Stimulated activated CD4-positive, alpha-beta T cell treated with anti-CD3 and anti-CD28 coated beads, Interleukin-1b, Interleukin-23, amount 100 ng/mL, for 4 hours (primary cell): ENCODE measurements at places on chromosomes 3 and 15.

DNA sequence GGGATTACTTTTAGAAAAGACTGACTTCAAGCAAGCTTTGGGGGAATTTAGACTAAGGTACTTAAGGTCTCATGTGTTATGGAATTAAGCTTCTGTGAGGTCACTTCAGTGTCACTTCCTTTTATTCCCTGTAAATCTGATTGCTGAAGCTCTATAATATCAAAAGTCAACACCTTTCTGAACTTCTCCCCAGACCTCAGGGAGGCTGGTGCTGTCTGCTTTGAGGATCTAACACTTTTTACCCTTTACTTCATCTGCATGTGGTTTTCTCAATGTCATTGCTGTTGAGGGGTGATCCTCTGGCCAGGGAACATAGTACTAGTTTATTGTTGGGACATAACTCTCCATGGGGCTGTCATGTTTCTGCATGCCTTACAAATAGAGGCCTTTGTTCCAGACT is 41.8 kb upstream of the RASGRF1 start:
- no peak for DNase-seq

- no peak for DNase-seq
Measured at GRCh38 chr3:67863869-67864268, 209.5 kb upstream of the SUCLG2 start.

- DNase-seq = no peak
Measured at GRCh38 chr15:94083467-94084052, 147.8 kb upstream of the MCTP2 start.

GRCh38 chr3:126052196-126053058 is 31.5 kb downstream of the SLC41A3 start:
- no peak for DNase-seq

DNA sequence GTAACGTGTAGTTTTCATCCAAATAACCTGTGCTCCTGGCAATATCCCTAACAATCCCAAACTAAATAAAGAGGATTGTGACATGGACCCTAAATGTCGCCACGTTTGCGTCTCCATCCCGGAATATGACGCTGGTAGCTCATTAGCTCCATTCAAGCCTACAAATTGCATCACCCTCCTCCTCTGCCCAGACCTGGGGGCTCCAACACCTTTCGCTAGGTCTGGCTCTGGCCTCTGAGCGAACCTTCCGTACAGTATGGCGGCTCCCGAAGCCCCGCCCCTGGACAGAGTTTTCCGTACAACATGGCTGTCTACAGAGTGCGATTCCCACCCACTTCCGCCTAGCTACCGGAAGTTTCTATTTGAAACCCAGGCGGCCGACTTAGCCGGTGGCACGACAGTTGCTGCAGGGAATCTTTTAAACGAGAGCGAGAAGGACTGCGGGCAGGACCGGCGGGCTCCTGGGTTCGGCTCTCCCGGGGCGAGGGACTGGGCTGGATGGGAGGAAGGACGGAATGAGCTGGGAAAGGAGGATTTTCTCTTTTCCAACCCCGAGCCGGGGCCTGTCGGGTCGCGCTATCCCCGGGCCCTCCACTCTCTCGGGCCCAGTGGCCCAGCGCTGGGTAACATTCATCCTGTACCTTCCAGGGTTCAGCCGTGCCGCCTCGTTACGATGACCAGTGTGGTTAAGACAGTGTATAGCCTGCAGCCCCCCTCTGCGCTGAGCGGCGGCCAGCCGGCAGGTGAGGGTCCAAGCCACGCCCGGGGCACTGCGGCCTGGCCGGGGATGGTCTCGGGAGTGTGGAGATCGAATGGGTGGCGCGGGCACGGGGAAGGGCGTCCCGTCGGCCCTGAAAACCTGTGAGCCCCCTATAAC is at the start of gene KNSTRN:
Gene KNSTRN (plus strand): TSS at position 142 of the 877 bp plus-strand sequence. CDS start 115 bp downstream, at position 257.
- DNase-seq = peak; percentile 87

- DNase-seq = no peak
Measured at GRCh38 chr3:74054566-74054965, 429.8 kb upstream of the PDZRN3 start.

- no peak for DNase-seq
Measured at GRCh38 chr15:29533647-29534046, 264.0 kb upstream of the NSMCE3 start.

DNA sequence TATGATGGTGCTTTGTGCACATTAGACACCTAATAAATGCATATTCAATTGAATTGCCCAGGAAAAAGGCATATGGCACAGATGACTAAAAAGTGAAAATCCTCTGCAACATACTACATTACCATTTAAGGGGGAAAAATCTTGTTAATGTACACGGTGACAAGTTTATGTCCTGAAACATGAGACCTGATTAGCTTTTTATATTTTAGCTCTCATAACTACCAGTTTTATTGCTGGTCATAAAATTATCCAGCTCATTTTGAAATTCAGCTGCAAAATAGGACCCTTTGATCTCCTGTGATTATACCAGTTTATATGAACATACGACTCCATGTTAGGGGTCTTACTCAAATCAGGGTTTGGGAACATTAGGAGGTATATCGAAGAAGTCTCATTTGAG is 684.6 kb upstream of the CCDC54 start:
- no peak for DNase-seq

DNA sequence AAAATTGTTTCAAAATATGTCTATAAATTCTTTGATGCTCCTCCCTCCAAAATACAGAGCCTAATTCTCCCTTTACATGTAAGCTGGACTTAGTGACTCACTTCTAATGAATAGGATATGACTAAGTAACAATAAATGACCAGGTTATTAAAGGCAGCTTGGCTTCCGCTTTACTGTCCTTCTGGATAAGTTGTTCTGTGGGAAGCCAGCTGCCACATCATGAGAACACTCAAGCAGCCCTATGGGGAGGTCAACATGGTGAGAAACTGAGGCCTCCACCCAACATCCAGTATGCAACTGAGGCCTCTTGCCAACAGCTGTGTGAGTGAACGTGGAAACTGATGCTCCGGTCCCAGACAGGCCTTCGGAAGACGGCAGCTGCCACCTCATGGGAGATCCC is 247.3 kb upstream of the CHRM5 start:
- no peak for DNase-seq

DNA sequence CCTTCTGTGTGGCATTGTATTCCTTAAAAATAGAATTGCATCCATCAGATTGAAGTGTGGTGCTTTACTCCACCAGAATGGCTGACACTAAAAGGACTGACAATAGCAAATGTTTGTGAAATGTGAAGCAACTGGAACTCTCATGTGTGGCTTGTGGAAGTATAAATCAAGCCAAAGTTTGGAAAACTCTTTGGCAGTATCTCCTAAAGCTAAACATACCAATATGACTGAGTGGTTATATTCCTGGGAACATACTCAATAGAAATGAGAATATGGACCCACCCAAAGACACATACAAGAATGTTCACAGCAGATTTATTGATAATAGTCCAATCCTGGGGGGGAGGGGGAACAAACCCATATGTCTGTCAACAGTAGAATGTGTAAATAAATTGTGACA is 87.1 kb downstream of the RARB start:
- DNase-seq = no peak
